Right kidney (tissue), 9 donors: ENCODE measurements at places on chromosomes 1 and 21.
A peak's percentile ranks its signal among the peaks of the same experiment; 100 is the strongest.

- DNase-seq: peak; percentile 59
Measured at GRCh38 chr1:44036409-44037139, 5.3 kb upstream of the SLC6A9 start.

- no peak for DNase-seq
Measured at GRCh38 chr1:80966266-80966665, 834.5 kb upstream of the ADGRL2 start.

- no peak for DNase-seq
Measured at GRCh38 chr1:92494485-92495141, 7.9 kb upstream of the GFI1 start.

GRCh38 chr1:45258059-45258650, 51.8 kb upstream of the ZSWIM5 start:
- no peak for DNase-seq

GRCh38 chr1:218886101-218886871, 287.4 kb upstream of the LYPLAL1 start:
- peak; percentile 6 for DNase-seq

GRCh38 chr1:176800978-176801513, 338.1 kb downstream of the PAPPA2 start:
- no peak for DNase-seq

DNA sequence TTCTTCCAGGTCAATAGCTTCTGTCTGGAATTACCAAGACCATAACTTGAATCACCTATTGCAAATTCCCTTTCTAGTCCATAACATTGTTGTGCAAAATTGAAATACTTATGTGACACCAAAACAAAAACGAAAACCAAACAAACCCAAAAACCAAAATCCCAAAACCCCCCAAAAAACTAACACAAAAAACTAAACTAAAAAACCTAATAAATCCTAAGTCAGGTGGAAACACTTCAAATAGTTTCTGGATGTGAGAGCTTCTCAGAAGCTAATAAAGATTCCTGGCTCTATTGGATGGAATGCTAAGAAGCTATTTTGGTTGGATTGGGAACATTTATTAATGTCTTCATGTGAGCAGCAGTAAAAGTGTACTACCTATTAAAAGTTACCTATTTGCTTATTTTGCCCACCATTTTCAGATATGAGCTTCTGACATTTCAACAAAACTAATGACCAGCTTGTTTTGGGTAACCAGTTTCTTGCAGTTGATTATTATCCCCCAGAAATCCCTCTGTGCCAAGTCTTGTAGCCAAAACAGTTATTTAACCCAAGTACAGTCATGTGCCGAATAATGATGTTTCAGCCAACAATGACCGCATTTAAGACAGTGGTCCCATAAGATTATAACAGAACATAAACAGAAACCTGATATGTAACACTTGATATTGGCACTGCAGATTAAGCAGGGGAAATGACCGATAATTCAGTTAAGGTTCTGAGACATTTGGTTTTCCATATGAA, 76.4 kb downstream of the LTN1 start:
- DNase-seq: no peak

- no peak for DNase-seq
Measured at GRCh38 chr21:34830386-34831170, 161.8 kb downstream of the CLIC6 start.

DNA sequence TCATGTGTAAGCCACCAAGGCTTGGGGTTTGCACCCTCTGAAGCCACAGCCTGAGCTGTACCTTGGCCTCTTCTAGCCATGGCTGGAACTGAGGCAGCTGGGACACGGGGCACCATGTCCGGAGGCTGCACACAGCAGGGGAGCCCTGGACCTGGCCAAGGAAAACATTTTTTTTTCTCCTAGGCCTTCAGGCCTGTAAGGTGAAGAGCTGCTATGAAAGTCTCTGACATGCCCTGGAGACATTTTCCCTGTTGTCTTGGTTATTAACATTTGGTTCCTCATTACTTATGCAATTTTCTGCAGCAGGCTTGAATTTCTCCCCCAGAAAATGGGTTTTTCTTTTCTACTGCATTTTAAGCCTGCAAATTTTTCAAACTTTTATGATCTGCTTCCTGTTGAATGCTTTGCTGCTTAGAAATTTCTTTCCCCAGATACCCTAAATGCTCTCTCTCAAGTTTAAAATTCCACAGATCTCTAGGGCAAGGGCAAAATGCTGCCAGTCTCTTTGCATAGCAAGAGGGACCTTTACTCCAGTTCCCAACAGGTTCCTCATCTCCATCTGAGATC, 295.8 kb downstream of the LTN1 start:
- no peak for DNase-seq

- DNase-seq: no peak
Measured at GRCh38 chr1:209655411-209656231, 3.4 kb upstream of the LAMB3 start.

DNA sequence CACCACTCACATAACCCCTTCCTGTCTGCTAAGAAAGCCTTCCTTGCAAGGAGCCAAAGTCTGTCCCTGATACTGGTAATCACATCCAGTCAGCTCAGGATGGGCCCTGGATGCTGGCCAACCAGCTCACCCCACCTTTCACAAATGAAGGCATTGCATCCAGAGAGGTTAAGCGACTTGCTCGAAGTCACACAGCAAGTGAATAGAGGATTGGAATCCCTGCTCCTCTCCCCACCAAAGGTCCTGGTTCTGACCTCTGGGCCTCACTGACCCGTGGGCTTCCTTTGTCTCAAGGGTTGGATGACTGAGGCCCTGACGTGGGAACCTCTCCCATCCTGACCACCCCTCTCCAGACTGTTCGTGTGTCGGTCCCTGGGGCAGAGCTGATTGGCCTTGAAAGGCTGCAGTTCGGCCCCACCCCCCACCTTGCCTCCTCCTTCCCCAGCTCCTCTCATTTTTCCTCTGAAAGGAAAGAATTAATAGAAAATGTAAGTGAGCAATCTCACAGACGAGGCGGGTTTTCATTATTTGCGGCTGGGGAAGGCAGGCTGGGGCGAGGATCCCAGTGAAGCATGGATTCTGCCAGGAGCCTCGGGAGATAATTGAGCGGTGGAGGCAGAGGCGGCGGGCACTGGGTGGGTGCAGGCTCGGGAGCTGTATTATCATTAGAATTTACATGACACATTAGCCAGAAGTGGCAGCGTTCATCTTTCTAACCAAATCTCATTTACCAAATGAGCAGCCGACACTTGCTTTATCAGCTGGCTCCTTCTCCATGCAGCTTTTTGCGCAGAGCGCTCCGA, 101.5 kb upstream of the CSF3R start:
- DNase-seq: no peak

- DNase-seq: no peak
Measured at GRCh38 chr1:21604208-21604957, 64.8 kb downstream of the RAP1GAP start.

- DNase-seq: no peak
Measured at GRCh38 chr1:18539171-18539570, 58.4 kb downstream of the KLHDC7A start.

GRCh38 chr21:27570306-27570868, 603.5 kb upstream of the ADAMTS5 start:
- no peak for DNase-seq

DNA sequence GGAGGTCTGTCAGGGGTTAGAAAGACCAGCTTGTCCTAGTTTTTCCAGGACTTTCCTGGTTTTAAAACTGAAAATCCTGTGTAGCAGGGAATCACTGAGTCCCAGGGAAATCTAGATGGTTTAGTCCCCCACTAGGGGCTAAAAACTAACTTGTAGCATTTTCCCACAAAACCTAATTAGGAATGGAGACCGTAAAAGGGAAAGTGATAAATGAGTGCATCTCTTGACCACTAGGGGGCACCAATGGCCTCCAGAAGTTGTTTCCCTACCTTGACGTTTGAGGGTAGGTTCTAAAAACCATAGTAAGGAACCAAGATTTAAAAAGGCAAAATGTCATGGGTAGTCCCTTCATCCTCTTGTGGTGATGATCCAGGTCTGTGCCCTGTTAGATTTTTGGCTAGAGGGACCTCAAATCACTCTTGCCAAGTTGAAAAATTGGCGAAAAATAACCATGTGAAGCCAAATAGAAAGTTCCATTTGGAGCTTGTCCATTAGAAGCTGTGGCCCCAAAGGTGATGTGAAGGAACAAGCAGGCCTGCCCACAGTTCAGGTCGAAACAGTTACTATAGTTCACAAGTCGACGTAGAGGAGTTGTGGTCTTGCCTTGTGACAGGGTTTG, 24.5 kb downstream of the CLIC6 start:
- no peak for DNase-seq

DNA sequence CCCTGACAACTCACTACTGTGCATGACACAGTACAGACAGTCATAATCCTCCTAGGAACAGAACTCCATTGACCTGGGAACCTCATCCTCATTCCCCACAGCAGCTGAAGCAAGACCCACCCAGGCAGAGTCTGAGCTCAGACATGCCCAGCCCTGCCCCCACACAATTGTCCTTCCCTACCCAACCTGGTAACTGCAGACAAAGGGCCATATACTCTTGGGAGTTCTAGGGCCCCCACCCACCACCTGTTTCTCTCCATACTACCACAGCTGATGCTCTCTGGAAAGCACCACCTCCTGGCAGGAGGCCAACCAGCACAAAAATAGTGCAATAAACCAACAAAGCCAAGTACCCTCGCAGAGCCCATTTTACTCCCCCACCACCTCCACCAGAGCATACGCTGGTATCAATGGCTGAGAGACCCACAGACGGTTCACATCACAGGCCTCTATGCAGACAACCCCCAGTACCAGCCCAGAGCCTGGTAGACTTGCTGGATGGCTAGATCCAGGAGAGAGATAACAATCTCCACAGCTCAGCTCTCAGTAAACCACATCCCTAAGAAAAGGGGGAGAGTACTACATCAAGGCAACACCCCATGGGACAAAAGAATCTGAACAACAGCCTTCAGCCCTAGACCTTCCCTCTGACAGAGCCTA, 159.7 kb upstream of the CXADR start:
- no peak for DNase-seq

DNA sequence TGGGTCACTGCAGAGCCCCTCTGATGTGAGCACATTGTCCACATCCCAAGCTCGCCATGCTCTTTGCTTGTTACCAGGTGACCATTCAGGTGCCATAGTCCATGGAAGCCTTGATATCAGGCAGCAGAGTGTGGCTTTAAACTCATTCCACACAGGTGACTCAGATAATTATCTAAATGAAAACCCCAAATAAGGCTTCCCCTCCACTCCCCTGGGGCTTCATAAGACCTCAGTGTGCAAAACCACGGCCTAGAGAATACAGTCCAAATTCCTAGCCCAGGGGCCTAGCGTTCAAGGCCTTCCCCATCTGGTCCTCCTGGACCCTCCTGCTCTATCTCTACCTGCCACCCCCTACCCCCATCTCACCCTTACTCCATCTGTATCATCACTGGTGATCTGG, 97.1 kb downstream of the ARHGEF10L start:
- no peak for DNase-seq

- no peak for DNase-seq
Measured at GRCh38 chr1:100122177-100122576, 10.6 kb downstream of the SASS6 start.

DNA sequence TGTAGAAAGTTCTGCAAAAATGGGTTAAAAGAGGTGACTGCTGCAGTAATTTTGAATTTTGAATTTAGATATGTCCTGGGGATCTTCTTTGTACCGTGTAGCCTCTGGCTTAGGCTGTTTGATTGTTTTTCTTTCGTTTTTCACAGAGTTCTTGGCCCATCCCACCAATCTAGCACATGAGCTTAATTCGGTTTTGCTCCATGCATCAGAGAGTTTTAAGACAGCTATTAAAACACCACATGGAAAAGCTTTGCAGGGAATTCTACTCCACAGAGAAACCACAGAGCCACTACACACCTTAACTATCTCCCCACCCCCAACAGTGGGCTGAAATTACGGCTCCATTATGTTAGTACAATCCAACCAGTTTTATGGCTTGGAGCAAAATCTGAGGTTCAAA, 25.5 kb downstream of the SPAG17 start:
- no peak for DNase-seq

DNA sequence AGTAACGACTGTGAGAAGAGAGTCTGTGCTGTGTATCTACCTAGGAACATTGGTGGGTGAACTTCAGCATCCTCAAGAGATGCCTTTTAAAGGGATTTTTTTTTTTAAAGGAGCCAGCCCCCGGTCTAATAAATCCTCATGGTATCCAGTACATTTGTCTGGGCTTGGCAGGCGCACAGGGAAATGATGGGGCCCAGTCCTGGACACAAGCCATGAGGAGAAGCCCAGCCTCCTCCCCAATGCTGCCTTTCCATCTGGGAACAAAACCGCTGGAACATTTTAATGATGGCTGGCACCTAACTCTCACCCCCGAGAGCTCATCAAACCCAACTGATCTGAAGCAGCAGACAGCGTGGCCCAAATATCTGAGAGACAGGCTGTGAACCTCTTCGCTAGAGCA, 64.2 kb downstream of the ACOT7 start:
- DNase-seq: no peak

DNA sequence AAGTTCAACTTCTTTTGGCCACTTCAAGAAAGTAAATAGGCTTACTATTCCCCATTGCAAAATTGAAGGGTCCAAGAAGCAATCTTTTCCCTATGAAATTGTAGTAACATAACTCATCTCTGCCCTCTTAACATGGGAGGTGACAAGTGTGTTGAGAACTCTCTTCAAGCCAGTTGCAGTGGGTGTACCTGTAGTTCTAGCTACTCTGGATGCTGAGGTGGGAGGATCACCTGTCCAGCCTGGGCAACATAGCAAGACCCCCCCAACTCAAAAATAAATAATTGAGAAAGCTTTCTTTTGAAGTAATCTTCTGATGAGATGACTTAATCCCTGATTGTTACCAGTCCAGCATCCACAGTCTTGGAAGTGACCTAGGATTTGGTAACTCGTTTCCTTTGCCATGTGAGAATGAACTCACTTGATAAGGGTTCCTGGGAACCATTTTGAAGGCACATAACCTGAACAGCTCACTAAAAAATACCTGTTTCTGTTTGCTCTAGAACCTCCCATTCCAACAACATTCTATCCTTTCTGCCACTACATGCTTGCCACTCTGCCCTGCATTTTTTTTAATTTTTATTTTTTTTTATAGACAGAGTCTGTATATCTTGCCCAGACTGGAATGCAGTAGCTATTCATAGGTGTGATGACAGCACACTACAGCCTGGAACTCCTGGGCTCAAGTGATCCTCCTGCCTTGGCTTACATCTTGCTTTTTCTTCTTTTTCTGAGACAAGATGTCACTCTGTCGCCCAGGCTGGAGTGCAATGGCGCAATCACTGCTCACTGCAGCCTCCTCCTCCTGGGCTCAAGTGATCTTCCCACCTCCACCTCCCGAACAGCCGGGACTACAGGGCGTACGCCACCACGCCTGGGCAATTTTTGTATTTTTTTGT, 1.4 kb upstream of the IPO9 start:
- no peak for DNase-seq

- no peak for DNase-seq
Measured at GRCh38 chr1:90012300-90012699, 17.4 kb downstream of the ZNF326 start.

GRCh38 chr1:247535402-247535801, 838 bp downstream of the OR2C3 start:
- no peak for DNase-seq

GRCh38 chr1:37851782-37852210, 7.6 kb downstream of the MTF1 start:
- no peak for DNase-seq

- no peak for DNase-seq
Measured at GRCh38 chr1:228285661-228286504, 78.0 kb downstream of the OBSCN start.

- DNase-seq: no peak
Measured at GRCh38 chr21:38136201-38136600, 120.6 kb upstream of the KCNJ15 start.
